ENCODE measurements at places on chromosomes 7 and 10. TPM values are rescaled to one million over a fixed set of nuclear protein-coding genes. Genes with fewer than 3 reads are reported as not detected.

- DNase-seq = no peak
Measured at GRCh38 chr10:71825217-71825616, 25.8 kb downstream of the PSAP start.

DNA sequence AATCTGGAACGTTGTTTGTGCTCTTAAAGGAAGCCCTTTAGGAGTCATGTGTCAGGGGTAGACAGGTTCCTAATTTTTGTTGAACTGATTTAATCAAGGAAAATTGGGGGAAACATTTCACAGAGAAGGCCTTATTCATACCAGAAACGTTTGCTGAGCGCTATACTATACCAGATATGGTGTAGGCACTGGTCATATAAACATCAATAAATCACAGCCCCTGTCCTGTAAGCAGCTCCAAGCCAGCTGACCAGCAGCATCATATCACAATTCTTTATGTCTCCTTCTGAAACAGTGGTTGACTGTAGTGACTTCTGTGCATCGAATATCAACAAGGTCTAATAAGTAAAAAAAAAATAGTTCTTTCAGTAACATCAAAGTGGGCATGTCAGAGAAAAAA, 1.1 kb downstream of the TMEM178B start:
- DNase-seq = no peak

DNA sequence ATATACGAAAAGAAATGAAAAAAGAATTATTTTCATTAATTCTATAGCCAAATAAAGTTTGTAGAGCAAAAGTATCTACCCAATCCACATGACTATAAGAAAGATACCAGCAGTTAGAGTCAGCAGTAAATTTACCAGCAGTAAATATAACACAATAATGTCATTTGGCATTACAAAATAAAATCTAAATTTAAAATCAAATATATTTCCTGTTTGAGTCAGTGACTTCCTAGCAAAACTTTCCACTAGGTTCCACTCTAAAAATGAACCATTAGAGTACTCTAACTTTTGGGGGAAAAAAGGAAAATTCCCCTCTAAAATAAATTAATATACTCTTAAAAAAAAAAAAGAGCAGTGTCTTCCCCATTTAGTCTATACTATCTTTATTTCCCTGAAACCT, 144.8 kb downstream of the CPEB3 start:
- DNase-seq = no peak

DNA sequence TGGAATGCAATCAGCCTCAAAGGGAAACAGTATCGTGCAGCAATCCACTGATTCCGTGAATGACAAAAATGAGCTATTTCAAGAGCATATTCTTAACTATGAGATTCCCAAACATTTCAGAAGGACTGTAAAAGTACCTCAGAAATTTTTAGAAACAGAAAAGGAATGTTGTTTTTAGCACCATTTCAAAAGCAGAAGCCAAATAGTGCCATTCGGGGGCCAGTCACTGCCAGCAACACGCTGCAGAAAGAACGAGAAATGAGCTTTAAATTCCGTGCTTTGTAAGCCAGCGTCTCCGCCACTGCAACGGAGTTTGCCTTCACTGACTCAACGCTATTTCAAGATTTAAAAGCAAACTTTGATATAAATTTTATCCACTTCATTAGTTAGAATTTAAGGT, 6.3 kb downstream of the NUDT5 start:
- no peak for DNase-seq

Gene LEP
- not detected for total RNA-seq
